Right cardiac atrium (tissue), 5 donors: ENCODE measurements at places on chromosomes 1 and 21. TPM values are rescaled to one million over a fixed set of nuclear protein-coding genes. Genes with fewer than 3 reads are reported as not detected.

- DNase-seq, result no peak
Observed at GRCh38 chr21:31798842-31799704, 67.2 kb upstream of the SCAF4 start.

DNA sequence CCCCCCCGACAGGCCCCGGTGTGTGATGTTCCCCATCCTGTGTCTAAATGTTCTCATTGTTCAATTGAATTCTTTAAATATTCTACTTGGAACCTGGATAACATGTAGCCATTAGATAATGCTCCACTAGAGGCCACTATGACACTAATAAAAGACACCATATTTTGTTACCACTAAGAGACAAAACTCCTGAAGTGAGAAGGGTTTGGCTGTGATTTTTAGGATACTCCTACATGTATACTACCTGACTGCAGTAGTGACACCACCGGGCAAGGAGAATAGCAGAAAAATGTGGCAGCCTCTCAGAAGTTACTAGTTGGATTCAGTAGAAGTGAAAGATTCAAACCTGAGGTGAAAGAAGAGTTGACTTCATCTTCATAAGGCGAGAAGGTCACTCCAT is 36.0 kb downstream of the F5 start:
- no peak for DNase-seq

The BATF3 gene
- 0.49 TPM for total RNA-seq

- no peak for DNase-seq
Observed at GRCh38 chr1:98333406-98333805, 328.1 kb upstream of the SNX7 start.

The AGMAT gene
- total RNA-seq, result not detected
